Nucleus accumbens (tissue), 56 donors: ENCODE measurements at places on chromosomes 12 and 14.

DNA sequence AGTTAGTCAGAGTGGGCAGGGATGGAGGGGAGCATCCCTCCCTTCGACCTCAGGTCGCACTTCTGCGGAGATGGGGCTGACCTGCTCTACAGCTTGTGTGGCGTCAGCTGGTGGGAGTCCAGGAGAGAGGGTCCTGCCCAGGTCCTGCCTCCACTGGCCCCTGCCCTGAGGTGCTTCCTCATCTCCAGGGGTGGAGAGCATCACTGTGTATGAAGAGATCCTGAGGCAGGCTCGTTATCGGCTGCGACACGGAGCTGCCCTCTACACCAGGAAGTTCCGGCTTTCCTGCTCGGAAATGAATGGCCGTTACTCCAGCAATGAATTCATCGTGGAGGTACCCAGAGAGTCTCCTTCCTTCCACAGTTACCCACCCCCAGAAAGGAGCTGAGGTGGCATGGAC is 20.2 kb downstream of the CLSTN3 start:
- no peak for DNase-seq

DNA sequence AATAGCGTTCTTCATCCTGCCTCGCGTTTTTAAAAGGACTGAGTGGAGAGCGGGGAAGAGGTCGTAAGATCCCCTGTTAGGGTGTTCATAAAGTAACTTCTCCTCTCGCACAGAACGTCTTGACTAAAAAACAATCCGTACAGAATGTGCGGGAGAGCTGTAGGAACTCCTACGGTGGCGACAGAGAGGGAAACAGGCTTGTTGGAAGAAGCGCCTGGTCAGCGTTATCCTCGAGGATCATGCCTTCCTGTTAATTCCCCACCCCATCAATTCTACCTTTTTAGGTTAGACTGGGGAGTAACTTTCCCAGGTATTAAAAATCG is 399 bp upstream of the WASHC4 start:
- no peak for DNase-seq

DNA sequence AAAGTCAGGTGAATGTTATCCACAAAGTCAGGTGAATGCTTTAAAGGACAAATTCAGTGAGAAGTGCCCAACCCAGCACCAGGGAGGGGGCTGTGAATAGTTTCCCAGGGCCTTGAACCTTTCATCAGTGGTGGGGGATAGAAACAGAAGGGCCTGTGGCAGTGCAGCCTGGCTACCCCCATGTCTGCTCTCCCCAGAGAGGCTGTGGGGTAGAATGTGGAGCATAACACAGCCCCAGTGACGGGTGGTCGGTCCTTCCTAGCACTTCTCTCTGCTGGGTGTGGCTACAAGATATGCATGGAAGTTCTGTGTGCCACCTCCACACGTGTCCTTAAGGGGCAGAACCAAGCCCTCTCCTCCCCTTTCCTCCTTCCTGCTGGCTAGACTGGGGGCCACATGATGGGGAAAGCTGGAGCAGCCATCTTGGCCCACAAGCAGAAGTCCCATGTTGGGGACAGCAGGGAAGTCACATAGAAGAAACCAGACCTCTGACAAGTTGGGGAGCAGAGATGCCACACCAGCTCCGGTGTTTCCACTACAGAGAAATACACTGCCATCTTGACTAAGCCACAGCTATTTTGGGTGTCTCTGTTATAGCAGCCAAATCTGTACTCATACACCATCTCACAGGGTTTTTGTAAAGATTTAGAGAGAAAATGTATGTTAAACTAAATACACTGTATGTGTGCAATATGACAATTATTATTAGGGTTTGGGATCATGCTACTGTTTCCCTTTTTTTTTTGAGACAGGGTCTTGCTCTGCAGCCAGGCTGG is 17.0 kb downstream of the RITA1 start:
- no peak for DNase-seq

GRCh38 chr12:57087010-57087690 is 1.8 kb upstream of the NAB2 start:
- DNase-seq, result peak; percentile 47

- no peak for DNase-seq
Measured at GRCh38 chr12:76246611-76247010, 101.6 kb downstream of the BBS10 start.

DNA sequence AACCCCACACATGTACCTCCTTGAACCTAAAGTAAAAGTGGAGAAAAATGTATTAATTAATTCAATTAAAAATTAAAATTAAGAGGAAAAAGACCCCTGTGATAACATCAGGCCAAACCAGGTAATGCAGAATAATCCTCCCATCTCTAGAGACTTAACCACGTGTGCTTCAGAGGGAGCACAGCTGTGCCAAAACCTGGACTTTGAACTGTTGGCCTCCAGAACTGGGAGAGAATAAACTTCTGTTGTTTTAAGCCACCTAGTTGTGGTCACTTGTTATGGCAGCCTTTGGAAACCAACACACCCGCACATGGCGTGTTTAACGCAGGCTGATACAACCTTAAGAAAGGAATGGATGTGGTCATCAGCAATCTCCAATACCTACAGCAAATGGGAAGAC is 23.8 kb downstream of the OAS2 start:
- no peak for DNase-seq

DNA sequence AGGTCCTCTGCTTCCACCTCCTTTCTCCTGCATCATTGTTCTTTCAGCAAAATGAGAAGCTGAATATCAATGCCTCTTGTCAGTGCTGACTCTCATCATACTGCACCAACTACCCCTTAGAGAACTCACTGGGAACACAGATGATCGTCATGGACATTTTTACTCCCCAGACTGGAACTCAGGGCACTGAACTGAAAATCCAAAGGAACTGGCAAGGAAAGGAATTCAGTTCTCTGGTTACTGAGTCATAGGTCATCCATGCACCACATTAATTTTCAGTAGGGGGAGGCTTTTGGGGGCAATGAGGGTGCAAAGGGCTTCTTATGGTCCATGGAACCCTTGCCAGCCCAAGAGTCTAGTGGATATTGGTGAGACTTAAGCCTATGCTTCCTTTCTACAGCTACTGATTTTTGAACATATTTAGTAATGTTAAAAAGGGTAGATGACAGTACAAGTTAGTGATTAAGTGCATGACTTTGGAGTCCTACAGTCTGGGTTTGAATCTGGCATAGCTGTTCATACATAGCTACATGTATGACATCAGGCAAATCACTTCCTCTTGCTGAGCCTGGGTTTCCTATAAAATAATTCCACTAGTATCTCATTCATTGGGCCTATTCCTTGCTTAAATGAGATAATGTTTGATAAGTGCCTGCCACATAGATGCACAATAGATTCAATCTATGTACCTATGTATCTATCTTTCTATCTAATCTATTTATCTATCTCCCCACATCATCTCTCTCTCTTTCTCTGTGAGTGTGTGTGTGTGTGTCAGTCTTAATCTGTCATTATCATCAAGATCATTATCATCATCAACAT is 29.2 kb downstream of the BBS10 start:
- no peak for DNase-seq

DNA sequence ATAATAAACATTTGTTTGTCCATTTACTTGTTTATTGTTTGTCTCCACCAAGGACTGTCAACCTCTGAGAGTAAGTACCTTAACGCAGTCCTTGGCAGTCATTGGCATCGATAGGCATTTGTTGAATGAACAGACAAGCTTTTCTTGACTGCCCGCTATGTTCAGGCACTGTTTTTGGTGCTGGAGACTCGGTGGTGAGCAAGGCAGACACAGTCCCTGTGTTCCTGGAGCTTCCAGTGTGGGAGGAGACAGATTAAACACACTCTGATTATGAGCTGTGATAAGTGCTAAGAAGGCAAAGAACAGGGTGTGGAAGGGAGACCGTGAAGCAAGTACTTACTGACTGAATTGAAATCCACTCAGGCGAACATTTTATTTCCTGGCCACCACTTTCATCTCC is 1.2 kb downstream of the ATP6V0A2 start:
- no peak for DNase-seq

DNA sequence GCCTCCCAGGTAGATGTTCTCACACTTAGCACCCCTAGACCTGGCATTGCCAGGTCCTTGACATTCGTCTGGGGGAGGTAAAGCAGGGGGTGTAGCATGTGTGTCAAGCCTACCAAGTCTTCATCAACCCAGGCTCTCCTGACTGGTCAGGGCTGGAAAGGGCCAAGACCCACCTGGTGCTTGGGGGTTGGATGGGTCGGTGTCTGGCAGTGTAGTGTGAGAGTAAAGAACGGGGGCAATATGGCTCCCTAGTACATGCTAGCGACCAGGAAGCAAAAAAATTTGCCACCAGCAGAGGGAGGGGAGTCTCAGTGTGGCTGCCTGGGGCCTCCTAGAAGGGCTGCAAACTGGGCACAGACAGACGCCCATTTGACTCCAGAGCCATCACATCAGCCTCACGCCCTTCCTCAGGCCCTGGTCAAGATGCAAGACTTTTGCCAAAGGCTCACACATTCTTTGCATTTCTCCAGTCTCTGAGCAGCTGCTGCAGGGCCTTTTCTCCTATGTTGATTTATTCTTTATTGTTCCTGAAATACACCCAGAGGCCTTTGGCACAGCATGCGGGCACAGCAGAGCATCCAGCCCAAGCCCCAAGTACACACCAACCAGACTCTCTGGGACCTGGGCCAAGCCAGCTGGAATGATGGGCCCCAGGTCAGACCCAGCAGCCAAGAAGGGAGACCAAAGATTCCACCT is 38.3 kb upstream of the PNMA1 start:
- DNase-seq, result peak; percentile 59

DNA sequence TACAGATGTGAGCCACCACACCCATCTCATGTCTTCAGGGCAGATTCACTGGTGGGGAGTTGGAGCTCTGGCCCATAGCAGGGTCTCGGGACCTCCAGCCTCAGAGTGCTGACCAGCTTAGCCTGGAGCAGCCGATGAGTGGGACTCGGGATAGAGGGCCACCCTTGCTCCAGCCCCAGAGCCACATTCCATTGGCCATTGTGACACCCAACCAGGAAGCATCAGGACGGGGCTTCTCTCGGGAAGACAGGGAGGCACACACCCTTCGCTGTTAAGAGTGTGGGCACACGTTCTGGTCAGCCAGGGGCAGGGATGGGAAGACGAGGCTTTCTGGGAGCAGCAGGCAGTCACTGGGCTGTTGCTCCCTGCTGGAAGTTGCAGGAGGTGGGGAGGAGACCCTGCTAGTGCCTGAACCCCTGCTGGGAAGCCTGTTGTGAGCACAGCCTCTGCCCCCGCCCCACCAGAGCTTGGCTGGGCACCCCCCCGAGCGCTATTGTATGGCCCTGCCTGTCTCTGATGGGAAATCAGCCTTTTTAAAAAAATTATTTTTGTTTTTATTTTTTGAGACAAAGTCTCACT is 1.6 kb downstream of the ADGRD1 start:
- no peak for DNase-seq

DNA sequence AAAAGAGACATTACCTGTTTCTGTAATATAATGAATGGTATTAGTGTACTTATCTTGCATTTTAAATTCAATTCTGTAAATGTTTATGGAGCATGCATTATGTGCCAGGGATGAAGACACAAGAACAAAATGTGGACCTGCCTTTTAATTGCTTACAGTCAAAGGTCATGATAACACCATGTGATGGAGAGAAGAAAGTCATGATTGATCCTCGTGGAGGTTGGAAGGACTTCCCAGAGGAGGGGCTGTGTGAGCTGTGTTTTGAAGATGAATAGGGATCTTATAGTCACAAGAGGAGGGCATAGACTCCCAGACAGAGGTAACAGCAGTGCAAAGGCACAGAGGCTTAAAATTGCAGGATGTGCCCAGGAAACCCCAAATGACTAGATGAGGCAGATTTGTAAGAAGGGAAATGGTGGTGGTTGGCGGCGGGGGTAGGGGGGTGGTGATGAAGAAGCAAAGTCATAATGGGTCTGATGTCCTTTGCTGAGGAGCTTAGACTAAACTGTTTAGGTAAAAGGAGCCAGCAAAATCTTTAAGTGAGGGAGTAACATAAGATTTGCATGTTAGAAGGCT is 151.5 kb downstream of the PRKCH start:
- DNase-seq, result no peak

- no peak for DNase-seq
Measured at GRCh38 chr14:91363776-91364523, 53.7 kb downstream of the CCDC88C start.

DNA sequence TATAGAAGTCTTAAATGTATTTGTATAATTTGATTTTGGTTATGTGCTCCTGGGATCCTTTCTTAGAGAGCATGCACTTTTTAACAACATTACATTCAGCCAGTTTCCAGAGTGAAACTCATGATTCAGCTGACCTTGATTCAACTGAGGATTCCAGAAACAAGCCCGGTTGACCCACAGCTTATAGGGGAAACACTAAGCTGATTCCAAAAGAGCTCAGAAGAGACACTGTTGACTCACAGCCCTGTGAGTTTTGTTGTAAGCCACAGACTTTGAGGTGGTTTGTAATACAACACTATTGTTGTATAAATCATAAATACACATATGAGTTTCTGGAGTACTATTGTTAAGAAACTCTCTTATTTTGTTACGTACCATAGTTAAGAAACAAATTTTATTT is 133.8 kb upstream of the MGAT4C start:
- DNase-seq, result no peak

DNA sequence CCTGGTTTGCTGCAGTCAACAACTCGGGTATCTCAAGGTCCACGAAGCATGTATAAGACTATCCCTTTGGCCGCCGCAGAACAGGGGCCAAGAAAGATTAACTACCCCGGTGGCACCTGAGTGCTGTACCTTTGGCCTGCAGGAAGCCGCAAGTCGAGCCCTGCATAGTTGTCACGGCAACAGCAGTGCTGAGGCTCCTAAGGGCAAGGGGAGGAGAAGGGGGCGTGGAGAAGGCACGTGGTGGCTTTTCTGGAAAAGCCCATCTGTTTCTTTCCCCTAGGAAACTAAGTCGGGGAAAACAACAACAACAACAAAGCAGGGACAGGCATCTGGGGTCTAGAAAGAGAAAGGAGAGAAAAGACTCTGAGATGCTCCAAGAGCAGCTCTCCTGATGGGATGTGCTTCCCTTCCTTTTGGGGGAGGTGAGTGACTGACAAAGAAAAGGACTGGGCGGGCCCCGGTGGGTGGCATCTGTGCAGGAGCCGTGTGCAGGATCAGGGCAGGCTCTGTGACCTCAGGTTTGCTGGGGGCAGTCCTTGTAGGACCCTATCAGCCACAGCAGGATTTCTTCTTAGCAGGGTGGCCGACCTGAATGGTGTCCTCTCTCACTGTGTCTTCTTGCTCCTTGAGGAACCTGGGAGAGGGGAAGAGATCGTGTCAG is 123.9 kb downstream of the PRMT8 start:
- DNase-seq, result no peak
